Activated CD4-positive, alpha-beta T cell treated with anti-CD3 and anti-CD28 coated beads, Interleukin-2, amount 50 U/mL, for 4 hours (primary cell): ENCODE measurements at places on chromosomes 5 and 9.

- DNase-seq = no peak
Observed at GRCh38 chr9:126513159-126514036, 100.3 kb upstream of the LMX1B start.

GRCh38 chr5:11164531-11165294, 403.7 kb upstream of the DAP start:
- no peak for DNase-seq

- no peak for DNase-seq
Observed at GRCh38 chr5:178586396-178586795, 3.8 kb downstream of the COL23A1 start.

DNA sequence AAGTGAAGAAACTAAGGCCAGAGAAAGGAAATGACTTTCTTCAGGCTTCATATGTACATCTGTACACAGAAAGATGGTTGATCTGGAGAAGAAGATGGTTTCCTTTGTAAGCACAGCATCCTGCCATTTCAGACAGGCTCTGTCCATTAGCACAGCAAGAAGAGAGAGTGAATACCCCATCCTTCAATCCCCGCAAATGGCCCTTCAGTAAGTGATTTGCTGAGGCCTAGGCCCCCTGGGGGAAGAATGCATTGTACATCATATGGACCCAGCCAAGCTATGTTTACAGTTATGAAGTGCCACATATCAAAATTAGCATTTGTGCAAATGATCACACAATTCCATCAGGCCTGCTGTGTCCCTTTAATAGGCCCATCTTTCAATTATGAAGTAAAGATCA, 657.4 kb downstream of the BRINP1 start:
- DNase-seq = no peak

DNA sequence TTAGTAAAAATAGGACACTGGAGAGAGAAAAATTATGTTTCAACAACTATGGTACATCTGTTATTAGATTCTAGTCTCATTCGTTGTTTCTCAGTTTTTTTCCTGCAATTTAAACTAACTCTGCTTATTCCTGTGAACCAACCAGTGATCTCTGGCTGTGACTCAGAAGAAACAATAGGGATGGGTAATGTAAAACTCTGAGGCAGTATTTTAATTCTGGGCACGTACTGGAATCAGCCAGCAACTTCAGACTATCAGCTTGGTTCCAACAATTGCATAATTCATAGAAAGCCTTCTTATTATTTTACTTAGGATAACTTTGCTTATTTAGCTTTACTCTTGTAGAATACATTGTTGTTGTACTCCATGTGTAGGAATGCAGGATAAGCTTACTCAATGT, 28.8 kb downstream of the MLLT3 start:
- DNase-seq = no peak
